ENCODE measurements at places on chromosomes 13 and 19.

- DNase-seq = no peak
Observed at GRCh38 chr13:80389073-80390038, 48.4 kb upstream of the SPRY2 start.

- no peak for DNase-seq
Observed at GRCh38 chr13:49641801-49642291, 13.5 kb downstream of the ARL11 start.

GRCh38 chr19:11971041-11971440, 6.2 kb downstream of the ZNF763 start:
- no peak for DNase-seq

- DNase-seq = no peak
Observed at GRCh38 chr19:42497492-42498168, 30.7 kb downstream of the CEACAM1 start.

DNA sequence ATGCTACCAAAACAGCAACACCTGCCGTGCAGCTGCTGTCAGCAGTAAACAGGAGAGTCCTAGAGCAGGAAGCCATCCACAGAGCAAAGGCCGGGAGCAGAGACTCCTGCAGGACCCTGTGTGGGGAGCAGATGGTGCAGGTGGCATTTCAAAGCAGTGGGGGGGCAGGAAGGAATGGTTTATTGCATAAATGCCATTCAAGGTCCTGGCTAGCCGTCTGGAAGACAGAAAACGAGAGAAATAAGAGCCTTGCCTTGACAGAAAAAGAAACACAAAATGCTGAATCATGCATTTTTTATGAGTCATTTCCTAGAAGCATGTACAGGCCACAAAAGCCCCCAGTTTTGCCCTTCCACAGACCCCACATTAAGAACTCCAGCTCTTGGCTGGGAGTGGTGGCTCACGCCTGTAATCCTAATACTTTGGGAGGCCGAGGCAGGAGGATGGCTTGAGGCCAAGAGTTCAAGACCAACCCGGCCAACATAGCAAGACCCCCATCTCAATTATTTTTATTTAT, 5.4 kb downstream of the RSPH6A start:
- DNase-seq = no peak

DNA sequence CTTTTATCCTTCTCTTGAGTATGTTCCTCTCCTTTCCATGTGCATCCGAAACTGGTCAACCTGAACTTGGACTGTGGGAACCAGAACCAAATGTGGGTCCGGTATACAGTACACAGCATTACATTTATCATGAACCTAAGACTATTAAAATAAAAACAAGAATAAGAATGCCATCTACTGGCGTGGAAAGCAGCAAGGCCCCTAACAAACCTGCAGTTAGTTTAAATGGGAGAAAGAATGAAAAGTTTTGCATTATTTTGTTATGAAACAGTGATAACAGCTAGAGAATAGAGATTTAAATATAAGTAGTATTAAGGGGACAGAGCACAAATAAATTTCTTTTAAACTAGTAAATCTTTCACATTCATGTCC, 159.5 kb downstream of the RBM26 start:
- no peak for DNase-seq

GRCh38 chr19:10113592-10113963, 2.1 kb downstream of the P2RY11 start:
- no peak for DNase-seq

DNA sequence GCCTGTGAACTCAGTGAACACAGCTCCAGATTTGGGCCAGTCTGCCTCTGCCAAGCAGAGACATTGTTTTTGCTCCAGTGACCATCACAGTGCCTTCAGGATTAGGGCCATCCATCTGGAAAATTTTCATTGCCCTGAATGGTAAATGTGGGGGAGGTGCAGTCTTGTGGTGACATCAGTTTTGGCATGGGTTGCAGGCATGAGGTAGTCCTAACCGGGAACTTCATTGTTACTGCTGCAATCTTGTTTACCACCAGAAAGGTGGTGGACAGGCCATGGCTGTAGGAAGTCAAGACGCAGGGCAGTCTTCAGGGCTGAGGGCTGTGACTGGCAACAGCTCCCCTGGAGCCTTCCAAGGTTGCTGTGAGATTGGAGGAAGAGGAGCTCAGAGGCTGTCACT, 55.2 kb downstream of the SPATA13 start:
- DNase-seq = no peak

DNA sequence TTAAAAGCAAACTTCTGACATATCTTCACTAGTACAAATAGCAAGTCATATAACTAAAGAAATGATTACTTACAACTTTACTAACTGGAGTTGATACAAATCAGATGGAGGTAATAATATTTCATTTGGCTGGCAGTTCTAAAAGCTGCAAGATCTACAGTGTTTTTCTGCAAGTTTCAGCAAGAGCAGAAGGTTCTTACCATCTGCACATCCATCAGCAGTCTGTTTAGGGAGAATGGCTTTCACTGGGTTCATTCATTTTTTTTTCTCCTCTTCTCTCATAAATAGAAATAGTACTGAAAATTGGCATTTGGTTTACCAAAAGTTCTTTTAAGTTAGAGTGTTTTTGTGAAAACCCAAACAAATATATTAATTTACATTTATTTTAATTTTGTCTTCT, 3.1 kb upstream of the SHISA2 start:
- no peak for DNase-seq

DNA sequence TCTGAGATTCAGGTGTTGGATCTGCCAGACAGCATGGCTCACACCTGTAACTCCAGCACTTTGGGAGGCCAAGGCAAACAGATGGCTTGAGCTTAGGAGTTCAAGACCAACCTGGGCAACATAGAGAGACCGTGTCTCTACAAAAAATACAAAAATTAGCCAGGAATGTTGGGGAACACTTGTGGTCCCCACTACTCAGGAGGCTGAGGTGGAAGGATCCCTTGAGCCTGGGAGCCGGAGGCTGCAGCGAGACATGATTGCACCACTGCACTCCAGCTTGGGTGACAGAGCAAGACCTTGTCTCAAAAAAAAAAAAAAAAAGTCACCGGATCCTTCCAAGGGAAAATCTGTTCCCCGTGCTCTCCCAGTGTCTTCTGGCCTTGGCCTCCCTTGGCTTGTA, 109.2 kb downstream of the IRS2 start:
- no peak for DNase-seq

GRCh38 chr13:51638216-51638871, 54.1 kb downstream of the WDFY2 start:
- no peak for DNase-seq

DNA sequence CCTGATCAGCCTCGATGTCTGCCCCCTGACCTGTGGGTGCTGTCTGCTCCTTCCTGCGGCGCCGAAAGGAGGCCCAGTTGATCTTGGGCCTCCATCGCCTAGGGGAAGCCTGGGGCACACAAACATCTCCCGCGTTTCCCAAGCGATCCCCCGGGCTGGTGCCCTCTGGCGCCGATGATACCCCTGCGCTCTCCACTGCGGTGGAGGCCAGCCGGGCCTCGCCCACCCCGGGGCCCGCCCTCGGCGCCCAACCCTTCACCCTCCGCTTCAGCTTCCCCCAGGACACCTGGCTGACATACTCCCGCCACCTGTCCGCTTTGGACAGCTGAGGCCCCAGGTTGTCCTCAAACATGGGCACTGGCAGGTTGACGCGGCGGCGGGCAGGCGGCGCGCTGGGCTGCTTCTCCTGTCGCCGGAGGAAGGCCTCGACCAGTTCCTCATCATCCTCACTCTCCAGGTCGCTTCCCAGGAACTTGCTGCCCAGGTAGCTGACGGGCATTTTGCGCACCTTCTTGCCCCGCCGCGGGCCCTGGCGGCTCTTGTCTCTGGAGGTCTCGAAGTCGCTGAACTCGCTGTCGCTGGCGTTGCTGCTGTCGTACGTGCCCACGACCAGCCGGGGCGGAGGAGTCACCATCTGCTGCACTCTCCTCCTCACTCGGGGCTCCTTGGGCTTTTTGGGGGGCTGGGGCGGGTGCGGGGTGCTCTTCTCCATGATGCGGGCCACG, 1.3 kb downstream of the CCDC8 start:
- no peak for DNase-seq

DNA sequence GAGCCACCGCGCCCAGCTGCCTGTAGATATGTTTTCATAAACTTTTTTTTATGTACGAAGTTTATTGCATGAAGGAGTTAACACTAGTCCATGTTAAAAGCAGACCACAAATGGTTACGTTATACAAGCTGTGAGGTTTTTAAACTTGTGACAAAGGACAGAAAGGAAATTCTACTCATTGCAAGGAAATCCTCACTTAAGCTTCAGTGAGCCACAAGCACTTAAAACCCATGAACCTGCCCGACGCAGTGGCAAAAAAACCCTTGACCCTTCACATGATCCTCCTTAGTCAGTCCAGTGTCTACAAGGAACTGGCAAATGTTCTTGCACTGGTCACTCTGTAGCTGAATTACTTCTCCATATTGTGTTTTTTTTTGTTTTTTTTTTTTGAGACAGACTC, 4.2 kb downstream of the MPND start:
- DNase-seq = no peak

- no peak for DNase-seq
Observed at GRCh38 chr19:10516064-10516385, 1.2 kb downstream of the S1PR5 start.

DNA sequence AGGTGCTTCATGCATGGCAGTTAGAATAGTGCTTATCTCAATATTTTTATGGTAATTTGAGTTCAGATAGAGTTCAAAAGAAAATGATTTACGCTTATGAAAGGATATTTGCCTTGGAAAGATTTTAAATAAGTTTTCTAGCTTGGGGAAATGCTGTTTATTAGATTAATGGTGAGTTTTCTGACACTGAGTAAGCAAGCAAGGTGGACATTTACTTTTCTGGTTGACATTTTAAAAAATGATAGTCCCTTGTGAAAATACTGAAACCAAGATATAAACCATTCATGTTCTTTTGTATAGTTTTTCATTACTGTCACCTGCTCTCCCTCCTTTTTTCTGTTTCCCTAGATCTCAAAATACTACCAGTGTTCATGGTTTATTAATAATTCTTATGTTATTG, 1034.8 kb upstream of the SPRY2 start:
- DNase-seq = no peak

Measured in CD4-positive, alpha-beta T cell (primary cell).